ENCODE measurements at places on chromosomes 11 and 22. TPM values are rescaled to one million over a fixed set of nuclear protein-coding genes. Genes with fewer than 3 reads are reported as not detected.

- DNase-seq: no peak
These were observed 1.7 kb upstream of the SCO2 start for GRCh38 chr22:50526834-50527801.

GRCh38 chr11:103894673-103895072 lies 141.8 kb upstream of the DDI1 start:
- no peak for DNase-seq

GRCh38 chr11:112615238-112615637 lies 346.0 kb upstream of the NCAM1 start:
- no peak for DNase-seq

Gene GAB4
- not detected for total RNA-seq

Gene MMP12
- not detected for total RNA-seq

Gene KRTAP5-1
- total RNA-seq: not detected

GRCh38 chr11:121557348-121557747 lies 104.6 kb upstream of the SORL1-AS1 start:
- no peak for DNase-seq

- DNase-seq: no peak
These were observed 31.3 kb upstream of the SLN start for GRCh38 chr11:107743191-107743590.

DNA sequence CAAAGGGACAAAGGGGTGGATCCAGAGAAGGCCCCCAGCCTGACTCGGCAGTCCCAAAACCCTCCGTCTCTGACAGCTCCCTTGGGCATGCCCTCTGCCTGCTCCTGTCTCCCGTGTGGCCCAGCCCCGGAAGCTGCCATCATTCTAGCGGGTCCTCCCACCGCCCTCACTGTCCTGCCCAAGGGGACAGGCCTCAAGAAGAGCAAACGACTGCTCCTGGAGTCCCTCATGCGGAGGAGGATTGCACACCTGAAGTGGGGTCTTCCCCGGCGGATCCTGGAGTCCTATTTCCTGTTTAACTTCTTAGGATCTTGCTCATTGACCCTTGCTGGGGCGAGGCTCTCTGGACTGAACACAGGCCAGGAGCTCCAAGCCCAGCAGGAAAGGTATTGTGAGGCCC lies 2.6 kb upstream of the MEI1 start:
- DNase-seq: no peak

GRCh38 chr22:36753120-36753802 lies 22.7 kb downstream of the IFT27 start:
- DNase-seq: no peak

Gene POU2AF1
- total RNA-seq: not detected

Gene OR5J2
- not detected for total RNA-seq

Gene THY1
- total RNA-seq: 15.4 TPM

DNA sequence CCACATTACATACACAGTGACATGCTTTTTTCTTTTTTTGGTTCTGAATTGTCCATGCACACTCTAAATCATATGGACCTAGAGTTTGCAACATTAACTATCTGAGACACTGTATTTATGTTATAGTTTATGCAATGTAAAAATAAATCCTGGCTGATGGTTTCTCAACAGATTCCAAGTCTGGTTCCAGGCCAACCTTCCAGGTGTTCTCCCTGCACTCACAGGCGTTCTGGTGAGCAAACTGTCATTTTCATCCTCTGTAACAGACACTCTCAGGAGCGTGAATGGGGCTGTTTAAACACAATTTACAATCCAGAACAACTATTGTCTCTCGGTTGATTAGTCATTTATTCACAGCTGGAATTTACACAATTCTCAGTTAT lies 36.5 kb upstream of the ANKK1 start:
- DNase-seq: no peak

DNA sequence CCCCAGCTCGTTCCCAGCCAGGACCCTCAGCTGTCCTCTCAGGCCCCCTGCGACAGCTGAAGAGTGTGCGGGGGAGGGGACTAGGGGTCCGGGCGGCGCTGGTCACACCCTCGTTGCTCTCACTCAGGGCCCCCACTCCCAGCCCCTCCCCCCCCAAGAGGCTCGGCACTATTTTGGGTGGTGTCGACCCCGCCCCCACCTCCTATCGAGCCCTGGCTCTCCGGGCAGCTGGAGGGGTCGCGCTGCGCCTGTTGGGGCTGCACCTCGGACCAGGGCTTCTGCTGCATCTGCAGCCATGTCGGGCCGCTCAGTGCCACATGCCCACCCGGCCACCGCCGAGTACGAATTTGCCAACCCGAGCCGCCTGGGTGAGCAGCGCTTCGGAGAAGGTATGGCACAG lies at the start of gene HSPB2:
TSS of gene HSPB2 (plus strand) at position 200 of the 400 bp plus-strand sequence. CDS start at position 296, 96 bp downstream.
- DNase-seq: no peak

Gene GTSE1
- 0.41 TPM for total RNA-seq

Gene SERHL2
- total RNA-seq: not detected

Gene OR51B4
- total RNA-seq: not detected

DNA sequence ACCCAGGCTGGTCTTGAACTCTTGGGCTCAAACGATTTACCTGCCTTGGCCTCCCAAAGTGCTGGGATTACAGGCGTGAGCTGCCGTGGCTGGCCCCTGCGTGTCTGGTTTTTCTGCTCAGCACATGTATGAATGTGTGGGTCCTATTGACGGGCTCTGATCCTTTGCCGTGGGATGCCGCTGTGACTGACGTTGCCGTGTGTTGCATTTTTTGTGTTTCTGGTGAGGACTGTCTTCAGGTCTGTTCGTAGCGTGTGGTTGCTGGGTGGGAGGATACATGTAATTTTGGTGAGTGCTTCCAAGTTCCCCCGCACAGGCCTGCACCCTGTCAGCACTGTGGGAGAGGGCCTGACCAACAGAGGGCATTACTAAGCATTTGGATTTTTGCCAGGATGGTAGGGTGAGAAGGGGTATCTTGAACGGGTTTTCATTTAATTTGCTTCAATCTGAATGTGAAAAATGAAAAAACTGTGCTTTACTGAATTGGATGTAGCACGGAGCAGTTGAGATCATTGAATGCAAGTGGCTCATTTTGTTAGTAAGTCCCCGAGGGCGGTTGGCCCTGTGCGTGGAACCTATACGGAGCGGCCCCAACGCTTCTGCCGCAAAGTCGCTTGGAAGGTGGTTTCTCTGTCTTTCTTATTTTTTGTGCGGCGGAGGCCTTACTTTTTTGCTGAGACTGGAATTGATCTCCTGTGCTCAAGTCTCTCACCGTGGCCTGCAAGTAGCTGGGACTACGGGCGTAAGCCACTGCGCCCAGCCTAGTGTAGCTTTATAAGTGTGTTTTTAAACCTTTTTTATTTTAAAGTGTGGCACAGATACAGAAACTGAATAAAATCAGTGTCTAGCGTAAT lies 8.2 kb downstream of the ZBED4 start:
- DNase-seq: no peak

GRCh38 chr11:17939542-17939941 lies 73.3 kb downstream of the SERGEF start:
- no peak for DNase-seq

DNA sequence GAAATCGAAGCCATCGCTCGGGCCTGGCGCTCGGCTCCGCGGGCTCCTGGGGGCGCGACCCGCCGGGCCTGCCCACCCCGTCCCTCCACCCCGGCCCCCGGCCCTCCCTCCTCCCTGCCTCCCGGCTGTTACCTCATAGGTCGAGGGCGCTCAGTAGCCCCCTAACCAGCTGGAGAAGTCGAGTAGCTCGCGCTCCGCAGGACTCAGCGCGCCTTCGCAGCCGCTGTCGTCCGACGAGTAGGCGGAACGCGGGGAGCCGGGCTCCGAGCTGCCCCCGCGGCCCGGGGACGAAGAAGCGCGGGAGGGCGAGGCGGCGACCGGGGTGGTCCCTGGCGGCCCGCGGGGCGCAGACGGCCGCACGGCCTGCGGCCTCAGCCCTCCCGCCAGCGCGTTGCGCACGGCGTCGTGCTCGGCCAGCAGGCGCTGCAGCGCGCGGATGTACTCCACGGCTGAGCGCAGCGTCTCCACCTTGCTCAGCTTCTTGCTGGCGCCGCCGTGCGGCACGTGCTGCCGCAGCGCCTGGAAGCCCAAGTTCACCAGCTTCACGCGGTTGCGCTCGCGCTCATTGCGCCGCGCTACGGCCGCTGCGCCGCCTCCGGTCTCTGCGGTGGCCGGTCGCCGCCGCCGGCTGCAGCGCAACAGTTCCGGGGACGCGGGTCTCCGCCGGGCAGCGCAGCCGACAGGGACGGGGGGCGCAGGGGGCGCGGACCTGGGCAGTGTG lies 627 bp downstream of the ASCL2 start:
- DNase-seq: no peak

DNA sequence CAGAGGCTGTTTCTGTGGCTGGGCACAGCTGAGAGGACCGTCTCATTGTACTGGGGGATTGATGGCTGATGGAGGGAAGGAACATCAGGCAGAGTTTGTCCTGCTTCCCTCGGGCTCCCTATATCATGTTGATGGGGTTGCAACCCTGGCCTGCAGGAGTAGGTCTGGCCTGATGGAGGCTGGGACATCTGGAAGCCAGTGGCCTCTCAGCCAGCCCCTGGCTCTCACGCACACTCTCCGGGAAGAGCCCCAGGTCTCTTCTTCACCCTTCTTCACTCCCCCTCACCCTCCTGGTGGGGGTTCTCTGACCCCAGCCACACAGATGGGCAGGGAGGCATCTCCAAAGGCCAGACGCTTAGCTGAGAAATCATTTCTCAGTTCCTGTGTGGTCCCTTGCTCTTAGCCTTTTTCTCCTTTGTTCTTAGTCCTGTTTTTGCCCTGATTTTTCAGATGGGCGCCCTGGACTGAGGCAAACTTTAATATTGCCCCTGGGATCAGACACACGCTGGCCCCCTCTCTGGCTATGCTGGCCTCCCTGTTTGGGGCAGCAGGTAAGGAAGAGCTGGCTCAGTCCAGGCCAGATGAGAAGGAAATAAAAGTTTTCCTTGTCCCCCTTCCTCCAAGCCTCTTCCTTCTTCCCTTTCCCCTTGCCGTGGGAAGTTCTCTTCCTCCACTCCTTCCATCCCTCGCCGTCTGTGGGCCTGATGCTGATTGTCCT lies 13.9 kb upstream of the ANO1 start:
- DNase-seq: no peak

Gene CALCB
- total RNA-seq: 1.5 TPM

- DNase-seq: no peak
These were observed 42.9 kb downstream of the LINC01488 start for GRCh38 chr11:69524291-69524882.

DNA sequence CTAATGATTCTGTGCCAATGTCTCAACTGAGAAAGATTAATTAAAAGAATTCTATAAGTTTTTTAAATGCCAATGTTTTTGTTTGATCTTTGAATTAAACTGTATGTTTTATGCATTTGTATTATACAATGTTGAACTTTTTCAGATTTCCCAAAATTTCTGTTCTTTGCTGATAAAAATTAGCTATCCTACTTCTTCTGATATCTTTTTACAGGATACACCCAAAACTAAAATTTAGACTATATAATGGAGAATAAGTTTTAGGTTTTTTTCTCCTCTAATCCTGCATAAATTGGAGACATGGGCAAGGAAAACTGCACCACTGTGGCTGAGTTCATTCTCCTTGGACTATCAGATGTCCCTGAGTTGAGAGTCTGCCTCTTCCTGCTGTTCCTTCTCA lies at the start of gene OR5L2:
TSS of gene OR5L2 (plus strand) at position 301 of the 400 bp plus-strand sequence. CDS start at position 301, 0 bp downstream.
- no peak for DNase-seq

Gene OR4D5
- total RNA-seq: not detected

GRCh38 chr11:122509899-122510298 lies 145.6 kb upstream of the UBASH3B start:
- DNase-seq: no peak

Gene MPZL2
- 18.3 TPM for total RNA-seq

Gene SCN3B
- not detected for total RNA-seq

Gene C11orf91
- total RNA-seq: not detected

- DNase-seq: no peak
These were observed 886 bp downstream of the SHISA8 start for GRCh38 chr22:41913842-41914534.

DNA sequence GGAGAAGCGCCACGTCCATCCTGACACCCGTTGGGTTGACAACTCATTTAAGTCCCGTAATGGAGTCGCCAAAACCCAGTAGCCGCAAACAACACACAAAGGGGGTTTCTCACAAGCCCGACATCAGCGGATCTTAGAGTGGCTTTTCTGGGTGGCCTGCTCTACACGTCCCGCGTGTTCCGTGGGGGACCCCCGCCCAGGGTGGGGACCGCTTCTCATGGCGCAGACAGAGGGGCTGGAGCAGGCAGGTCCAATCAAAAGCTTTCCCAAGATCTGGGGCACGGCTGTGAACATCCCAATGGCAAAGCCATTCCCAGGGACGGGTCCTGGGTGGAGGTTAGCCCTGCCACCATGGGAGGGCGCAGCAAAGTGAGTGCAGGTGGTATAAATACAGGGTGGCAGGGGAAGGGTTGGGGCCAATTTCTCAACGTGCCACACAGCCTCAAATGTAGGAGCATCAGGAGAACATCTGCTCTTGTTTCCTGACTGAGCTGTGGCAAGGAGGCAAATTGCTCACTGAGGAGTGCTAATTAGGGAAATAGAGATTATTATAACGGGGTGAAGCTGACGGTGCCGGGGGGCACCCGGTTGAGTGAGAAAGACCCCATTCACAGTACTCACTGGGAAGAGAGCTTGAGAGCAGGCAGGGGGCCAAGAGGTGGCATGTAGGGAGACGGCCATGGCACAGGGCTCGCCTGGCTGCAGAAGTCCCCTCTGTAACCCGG lies 1447.2 kb downstream of the TBC1D22A start:
- no peak for DNase-seq

Measured in thoracic aorta (tissue), 2 donors.